ENCODE measurements at places on chromosomes 3 and 15.
A peak's percentile ranks its signal among the peaks of the same experiment; 100 is the strongest.

- DNase-seq, result peak; percentile 73
Measured at GRCh38 chr15:100723315-100723801, 121.0 kb downstream of the ASB7 start.

DNA sequence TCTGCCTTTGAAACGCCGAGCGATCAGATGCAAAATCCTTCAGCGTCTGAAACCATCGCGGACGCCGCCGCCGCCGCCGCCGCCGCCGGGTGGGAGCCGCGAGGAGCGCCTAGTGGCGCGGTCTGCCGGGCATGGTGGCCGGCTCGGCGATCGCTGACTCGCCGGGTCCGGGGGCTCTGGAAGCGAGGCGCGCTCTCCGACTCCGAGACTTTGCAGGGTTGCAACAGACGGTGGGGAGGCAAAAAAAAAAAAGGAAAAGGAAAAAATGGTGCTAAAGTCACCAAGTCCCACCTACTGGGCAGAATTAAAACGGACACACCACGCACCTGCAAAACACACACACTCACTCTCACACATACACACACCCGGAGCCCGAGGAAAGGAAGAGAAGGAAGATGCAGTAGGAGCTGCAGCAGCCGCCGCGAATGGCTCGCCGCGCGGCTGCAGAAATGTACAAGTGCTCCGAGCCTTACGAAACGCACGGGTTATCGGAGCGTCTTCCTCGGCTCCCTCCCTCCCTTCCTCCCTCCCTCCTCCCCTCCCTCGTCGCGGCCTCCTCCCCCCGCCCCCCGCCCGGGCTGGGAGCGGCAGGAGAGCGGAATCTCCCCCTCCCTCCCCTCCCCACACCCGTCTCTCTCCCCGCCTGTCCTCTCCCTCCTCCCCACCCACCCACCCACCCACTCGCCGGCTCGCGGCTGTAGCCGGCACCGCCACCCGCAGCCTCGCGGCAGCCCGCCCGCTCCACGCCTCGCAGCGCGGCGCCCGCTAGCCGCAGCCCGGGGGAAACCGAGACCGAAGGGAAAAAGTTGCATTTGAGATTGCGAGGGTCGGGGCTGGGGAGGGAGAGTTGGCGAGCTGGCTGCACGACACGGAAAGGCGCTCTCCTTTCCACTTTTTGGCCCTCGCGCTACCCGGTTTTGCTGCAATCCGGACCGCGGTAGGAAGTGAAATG, at the start of gene NTRK3:
Gene NTRK3, minus strand, starts transcription at position 461 of the 952 bp plus-strand sequence. CDS start 586 bp downstream, outside the sequence.
- peak; percentile 7 for DNase-seq

- peak; percentile 84 for DNase-seq
Measured at GRCh38 chr3:122975163-122975923, 52.2 kb downstream of the SEMA5B start.

- DNase-seq, result no peak
Measured at GRCh38 chr3:29655015-29655747, 374.3 kb downstream of the RBMS3 start.

DNA sequence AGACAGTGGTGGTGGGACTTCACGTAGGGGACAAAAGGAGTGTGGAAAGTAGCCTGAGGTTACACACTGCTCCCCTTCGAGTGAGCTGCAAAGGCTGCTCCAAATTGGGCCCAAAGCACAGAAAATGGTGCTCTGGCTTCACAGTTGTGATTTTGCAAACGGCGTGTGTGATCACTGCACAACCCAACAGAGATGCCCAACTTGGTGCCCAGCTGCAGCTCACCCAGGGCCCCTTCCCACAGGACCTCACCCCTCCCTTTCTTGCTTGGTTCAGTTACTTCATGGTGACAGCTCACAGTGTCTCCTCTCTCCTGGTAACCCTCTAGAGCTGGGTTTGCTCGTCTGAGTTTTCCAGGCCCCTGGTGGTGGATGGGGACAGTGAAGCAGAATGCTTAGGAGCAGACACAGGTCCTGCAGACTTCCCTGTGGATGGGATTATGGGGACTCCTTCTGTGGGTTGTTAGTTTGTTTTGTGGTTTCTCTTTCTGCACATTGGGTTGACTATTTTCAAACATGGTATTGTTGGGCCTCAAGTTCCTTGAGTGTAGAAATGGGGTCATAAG, 98.3 kb downstream of the TOP2B start:
- DNase-seq, result no peak

- no peak for DNase-seq
Measured at GRCh38 chr3:127539366-127540060, 51.0 kb downstream of the TPRA1 start.

DNA sequence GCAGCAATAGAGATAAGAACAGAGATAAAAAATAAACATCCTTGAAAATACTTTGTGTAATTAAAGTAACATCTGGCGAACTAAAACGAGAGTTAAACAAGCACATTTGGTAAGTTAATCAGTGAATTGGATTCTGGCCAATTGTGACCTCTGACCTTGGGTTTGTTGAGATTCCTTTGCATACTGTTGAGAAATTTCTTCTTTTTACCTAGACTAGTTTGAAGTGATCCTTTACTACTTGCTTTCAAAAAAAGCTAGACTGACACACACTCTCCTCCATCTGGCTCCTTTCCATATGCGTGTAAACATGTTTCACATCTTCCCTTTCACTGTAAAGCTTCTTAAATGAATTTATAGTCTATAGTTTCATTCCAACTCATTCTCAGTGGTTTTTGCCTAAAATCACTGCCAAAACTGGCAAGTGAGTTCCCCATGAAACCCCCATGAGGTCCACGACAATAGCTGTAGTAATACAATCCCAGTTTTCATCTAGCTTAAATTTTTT, 17.3 kb upstream of the GBE1 start:
- no peak for DNase-seq

DNA sequence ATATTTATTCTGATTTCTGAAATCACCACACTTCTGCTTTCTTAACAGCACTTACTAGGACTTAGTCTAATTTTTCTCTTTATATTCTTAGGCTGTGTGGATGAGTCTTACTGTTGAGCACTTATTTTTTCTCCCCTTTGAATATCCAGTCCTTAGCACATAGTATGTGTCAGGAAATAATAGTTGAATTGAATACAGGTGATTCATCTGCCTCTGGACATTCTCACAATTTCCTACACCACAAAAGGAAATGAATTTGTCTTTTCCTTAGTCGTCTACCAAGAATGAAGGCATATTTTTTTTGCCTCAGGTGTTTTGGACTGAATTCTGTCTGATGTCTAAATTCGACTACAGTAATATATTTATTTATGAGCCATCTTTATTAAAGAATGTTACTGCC, 204.2 kb downstream of the GHSR start:
- DNase-seq, result peak; percentile 91

GRCh38 chr3:27141668-27142067, 227.5 kb downstream of the NEK10 start:
- no peak for DNase-seq

GRCh38 chr15:64878705-64879104, 33.0 kb upstream of the ANKDD1A start:
- no peak for DNase-seq

GRCh38 chr3:141410846-141411245, 42.5 kb downstream of the ZBTB38 start:
- peak; percentile 59 for DNase-seq

GRCh38 chr15:85463276-85463892, 83.0 kb downstream of the AKAP13 start:
- no peak for DNase-seq

DNA sequence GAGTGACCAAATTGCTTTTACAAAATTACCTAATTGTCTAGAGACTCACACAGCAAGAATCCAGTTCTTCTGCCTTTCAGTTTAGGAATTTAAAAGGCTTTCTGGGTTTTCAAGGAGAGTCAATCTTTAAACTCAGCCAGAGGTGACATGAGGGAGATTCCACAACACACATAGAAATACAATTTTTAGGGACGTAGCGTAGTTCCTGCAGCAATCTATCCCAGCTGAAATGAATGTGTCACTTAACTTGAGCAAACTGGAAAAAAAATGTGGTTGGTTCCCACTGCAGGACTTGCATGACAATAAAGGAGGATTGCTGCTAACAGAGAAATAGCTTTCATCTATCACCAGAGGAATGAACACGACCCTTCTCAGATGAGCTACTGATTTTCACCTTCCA, 269.7 kb downstream of the OTOL1 start:
- no peak for DNase-seq

DNA sequence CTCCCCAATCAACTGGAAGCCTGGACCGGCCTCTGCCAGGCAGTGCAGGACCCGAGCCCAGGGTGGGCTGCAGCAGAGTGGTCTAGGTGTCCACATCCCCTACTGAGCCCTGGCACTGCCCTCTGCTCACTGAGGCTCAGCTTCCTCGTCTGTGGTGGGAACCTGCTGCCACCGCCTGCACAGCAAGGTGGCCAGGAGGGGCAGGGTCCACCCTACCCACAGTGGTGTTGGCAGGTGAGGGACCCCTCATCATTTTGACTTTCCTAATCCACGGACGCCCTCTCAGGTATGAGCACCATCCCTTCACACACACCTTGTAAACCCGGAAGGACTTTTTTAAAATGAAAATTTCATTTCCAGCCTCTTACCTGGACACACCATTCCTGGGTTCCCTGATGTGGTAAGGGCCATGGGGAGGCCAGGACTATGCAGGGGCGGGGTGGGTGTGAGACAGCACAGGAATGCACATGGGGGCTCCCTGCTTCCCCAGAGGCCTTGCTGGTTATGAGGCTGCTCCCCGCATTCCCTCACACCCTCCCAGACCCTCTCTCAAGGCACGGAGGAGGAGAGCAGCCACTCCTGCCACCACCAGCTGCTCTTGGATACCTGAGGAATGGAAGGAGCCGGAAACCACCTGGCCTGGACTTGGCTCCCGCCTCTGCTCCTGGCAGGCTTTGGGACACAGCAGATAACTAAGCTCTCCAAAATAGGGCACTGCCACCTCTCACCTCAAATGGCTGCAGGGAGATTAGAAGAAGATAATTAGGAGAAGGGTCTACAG, 185.9 kb upstream of the TPM1 start:
- no peak for DNase-seq

GRCh38 chr3:55060896-55061719, 133.2 kb upstream of the LRTM1 start:
- DNase-seq, result no peak

DNA sequence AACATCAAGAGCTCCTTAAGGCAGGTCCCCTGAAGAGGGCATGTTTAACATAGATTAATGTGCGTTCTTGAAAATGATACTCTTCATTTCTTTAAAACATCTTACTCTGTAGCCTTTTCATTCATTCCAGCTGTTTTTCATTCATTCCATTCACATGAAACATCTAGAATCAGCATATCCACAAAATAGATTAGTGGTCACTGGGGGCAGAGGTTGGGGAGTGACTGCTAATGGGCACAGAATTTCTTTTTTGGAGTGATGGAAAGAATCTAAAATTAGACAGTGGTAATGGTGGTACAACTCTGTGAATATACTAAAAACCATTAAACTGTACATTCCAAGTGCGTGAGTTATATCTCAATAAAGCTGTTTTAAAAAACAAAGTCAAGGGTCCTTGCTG, 15.4 kb upstream of the CXCR6 start:
- DNase-seq, result no peak

GRCh38 chr15:74176262-74177214, 3.0 kb downstream of the ISLR start:
- no peak for DNase-seq

DNA sequence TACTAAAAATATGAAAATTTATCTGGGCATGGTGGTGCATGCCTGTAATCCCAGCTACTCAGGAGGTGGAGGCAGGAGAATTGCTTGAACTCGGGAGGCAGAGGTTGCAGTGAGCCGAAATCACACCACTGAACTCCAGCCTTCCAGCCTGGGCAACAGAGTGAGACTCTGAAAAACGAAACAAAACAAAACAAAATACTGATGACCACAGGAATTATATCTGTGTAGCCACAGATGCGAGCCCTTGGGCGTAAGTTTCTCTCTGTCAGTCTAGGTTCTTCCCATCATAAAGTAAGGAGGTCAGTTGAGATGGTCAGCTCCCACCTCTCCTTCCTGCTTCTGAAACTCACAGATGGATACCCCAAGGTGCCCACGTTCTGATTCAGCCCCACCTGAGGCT, 37.7 kb upstream of the CFAP161 start:
- no peak for DNase-seq

Measured in mammary epithelial cell (primary cell).